Stimulated activated CD4-positive, alpha-beta T cell treated with anti-CD3 and anti-CD28 coated beads, Interleukin-1b, Interleukin-23, amount 100 ng/mL, for 1 hour (primary cell): ENCODE measurements at places on chromosomes 6 and 20.

GRCh38 chr20:15406072-15406471 is 1068.7 kb upstream of the FLRT3 start:
- no peak for DNase-seq

DNA sequence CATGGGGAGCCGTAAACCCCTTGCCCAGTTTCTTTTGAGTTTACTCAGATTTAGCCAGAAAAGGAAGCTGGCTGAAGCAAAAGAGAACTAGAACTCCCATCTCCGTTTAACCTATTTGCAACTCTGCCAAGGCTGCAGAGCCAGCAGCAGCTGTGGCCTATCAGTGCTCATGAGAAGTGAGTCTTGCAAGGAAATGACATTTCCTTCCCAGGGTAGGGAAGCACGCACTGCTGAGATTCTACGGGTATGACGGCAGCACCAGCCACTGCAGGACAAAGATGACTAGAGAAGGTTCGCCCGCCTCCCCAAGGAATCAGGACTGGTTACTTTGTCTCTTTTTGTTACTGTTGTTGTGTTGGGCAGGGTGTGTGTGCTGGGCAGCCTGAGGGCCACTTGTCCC is 47.6 kb downstream of the PPP1R3G start:
- DNase-seq, result no peak

DNA sequence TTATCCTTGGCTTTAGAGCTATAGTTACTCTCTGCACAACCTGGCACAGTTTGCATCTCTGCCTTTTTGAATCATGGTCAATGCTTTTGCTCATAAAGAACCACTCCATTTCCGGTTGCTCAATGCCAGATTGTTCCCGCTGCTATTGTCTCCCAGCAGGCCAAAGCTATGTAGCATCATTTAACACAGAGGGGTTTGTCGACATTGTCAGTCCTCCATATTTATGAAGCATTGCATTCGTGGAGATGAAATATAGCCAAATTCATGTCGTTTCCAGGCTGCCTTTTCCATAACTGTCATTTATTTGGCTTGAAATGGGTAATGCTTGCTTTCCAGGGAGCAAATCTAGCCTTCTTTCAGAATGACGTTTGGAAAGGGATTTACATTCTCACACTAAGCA is 598.8 kb downstream of the EPHA7 start:
- no peak for DNase-seq

GRCh38 chr6:134735461-134735860 is 214.4 kb downstream of the ALDH8A1 start:
- no peak for DNase-seq

DNA sequence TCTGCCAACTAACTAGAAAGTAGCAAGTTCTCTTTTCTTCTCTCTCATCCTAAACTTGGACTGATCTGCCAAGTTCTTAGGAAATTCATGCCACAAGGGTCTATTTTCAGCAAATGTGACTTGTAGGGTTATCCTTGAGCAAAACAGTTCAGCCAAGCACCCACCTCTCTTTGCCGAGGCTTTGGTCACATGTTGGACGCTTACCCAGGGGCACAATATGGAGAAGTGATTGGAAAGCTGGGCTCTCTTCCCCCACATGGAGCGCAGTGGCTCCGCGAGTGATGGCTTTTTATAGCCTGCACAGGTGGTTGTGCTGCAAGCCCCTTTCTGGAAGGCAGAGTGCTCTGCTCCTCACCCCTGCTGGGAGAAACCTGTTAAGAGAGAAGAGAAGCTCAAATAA is 47.7 kb upstream of the FNDC1 start:
- DNase-seq, result no peak

DNA sequence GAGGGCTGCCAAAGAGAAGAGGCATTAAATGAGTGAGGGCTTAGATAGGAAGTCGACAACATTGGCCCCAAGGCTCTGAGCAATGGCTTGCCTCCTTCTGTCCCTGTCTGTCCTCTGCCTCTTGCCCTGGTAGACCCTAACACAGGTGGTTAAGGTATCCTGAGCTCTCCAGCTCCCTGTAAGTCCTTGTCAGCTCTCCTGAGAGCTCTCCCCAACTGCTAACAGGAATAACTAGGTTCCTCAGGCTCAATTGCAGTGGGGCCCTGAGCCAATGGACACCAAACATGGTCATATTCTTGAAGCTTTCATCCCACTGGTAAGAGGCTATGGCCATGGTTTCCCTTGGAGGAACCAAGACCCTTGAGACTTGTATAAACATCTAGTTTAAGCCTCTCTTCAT is 5.0 kb upstream of the CPNE1 start:
- no peak for DNase-seq

DNA sequence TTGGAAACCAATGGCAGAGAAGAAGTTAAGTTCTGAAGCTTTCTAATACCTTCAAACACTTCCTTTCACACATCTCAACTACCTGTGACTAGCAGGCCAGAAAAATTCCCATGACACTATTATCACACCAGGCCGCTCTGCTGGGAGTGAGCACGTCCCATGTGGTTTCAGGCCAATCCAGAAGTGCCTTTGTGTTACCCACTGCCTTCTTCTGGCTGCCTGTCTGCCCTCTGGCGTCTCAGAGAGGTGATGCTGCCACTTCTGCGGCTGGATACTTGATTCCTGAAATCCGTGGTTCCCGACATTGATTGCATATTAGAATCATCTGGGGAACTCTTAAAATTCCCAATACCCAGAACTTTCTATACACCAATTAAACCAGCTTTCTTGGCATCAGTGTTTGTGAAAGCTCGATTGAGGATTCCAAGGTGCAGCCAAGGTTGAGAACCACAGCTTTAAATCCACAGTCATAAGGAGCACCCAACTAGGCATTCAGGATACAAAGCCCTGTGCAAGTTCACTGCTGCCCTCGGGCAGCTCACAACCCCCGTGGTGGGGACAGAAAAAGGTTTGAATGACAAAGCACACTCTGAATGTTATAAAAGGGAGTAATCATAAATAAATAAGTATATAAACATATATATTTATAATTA is 65.6 kb downstream of the STMND1 start:
- no peak for DNase-seq

GRCh38 chr20:57245997-57246396 is 20.4 kb downstream of the BMP7 start:
- DNase-seq, result no peak

DNA sequence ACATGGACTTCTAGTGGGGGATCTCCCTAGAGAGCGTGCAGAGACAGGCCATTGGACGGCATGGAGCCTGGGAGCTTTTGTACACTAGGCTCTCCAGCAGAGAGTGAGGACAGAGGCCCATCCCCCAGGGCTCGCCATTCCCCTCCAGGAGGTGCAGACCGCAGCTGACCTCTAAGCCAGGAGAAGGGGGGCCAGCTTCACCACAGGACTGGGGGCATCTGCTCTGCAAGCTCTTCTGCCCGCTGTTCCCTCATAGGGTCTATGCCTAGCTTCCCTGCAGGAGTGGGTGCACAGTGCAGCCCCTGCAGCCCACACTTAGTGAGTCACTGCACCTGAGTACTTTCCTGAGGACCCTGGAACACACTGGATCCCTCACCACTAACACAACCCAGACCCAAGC is 94.4 kb downstream of the FHL5 start:
- no peak for DNase-seq

DNA sequence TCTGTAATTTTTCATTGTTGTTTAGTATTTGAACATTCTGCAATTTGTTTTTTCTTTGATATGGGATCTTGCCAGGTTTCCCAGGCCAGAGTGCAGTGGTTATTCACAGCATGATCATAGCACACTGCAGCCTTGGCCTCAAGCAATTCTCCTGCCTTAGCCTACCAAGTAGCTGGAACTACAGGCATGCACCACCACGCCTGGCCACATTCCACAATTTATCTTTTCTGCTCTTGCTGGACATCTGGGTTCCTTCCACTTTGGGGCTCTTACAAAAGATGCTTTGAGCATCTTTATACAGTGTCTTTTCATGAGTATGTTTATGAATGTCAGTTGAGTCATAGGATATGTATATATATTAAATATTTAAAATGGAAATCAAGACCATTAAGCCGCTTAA is 42.0 kb downstream of the PGM3 start:
- no peak for DNase-seq

GRCh38 chr6:10719964-10720264 is 3.0 kb upstream of the TMEM14C start:
- no peak for DNase-seq

DNA sequence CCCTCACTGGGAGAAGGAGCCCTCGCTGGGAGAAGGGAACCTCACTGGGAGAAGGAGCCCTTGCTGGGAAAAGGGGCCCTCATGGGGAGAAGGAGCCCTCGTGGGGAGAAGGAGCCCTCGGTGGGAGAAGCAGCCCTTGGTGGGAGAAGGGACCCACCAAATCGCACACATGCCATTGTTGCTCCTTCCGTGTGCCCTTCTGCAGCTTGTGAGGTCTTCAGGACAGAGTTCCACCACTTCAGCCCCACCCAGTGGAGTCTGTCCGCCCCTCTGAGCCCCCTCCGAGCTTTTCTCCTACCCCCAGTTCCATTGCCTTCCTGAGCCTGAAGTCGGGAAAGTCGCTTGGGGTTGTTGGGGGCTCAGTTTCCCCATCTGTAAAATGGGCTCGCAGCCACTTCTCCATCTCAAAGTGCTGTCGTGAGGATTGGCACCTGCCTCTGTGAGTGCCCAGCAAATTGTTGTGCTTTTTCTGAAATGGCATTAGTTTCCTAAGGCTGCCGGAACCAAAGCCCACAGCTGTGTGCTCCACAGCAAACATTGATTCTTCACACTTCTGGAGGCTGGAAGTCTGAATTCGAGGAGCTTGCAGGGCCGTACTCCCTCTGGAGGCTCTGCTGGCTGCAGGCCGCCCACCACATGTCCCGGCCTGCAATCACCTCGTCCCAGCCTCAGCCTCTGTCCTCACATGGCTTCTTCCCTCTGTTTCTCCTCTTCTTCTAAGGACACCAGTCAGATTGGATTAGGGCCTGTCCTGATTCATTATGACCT is 124.7 kb upstream of the PMEPA1 start:
- DNase-seq, result no peak

GRCh38 chr6:64224819-64225218 is 589.2 kb downstream of the PHF3 start:
- DNase-seq, result no peak

DNA sequence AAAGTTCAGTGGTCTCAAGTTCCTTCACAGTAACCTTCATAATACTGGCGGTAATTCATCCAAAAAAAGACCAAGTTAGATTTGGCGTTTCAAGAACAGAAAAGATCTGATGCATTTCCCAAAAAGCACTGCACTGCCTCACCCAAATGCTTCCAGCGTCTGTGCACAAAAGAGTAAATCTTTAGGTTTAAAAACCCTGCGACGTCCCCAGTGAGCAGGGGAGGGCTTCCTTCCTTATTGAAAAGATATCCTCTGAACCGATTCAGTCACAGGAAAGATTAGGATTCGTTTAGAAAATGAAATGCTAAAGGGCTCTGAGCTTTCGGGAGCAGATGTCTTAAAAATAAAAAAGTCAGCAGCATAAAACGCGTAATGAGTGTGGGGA is 654 bp downstream of the TBC1D7 start:
- DNase-seq, result no peak

DNA sequence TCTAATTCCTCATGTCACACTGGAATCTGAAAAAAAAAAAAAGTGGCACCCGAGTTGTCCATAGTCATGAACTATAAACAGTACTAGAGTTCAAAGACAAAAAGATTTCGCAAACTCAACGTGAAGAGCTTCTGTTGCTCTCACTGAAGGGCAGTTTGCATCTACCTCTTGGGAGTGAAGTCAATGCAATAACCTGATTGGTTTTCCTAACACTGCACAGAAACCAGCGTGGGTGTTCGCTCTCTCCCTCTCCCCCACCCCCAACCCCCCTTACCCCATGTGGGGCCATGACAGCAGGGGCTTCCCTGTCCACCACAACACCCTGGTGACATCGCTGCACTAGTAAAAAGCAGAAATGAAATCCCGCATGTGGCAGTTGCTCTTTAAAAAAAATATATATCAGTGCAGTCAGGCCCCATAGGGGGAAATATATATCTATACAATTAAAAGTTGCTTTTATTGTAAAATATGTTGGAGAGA is 66.9 kb downstream of the GMPR start:
- DNase-seq, result no peak

DNA sequence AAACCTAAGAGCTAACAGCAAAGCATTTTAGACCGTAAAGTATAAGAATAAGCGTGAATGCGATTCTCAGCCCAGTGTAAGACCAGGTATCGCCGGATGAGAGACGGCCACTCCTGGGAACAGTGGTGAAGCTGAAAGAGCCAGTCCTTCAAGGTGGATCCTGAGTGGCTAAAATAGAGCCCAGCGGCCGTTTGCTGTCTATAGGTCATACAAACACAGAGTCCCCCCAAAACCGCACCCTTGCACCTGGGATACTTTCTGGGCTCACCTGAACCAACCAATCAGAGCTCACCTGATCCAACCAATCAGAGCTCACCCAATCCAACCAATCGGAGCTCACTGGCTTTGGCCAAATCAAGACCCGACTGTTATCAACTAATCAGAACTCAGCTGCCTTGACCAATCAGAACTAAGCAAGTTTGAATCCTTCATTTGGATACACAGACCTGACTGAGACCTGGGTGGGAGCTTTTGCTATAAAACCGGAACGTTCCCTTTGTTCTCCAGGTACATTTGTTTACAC is 248.2 kb downstream of the DLL1 start:
- DNase-seq, result no peak

DNA sequence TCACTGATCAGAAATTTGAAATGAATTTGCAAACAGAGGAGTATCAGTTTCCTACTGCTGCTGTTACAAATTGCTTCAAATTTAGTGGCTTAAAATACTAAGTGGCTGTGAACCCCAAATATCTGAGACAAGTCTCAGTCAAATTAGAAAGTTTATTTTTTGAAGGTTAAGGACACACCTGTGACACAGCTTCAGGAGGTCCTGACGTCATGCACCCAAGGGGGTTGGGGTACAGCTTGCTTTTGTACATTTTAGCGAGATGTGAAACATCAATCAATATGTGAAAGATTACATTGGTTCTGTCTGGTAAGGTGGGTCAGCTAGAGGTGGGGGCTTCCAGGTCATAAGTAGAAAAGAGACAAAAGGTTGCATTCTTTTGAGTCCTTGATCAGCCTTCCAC is 21.4 kb upstream of the ZFP64 start:
- no peak for DNase-seq

- DNase-seq, result peak; percentile 39
These were observed 107.4 kb downstream of the SULF2 start for GRCh38 chr20:47677635-47678453.
